ENCODE measurements at places on chromosomes 4 and X.

- no peak for DNase-seq
Measured at GRCh38 chr4:87644286-87644685, 5.8 kb upstream of the DMP1 start.

DNA sequence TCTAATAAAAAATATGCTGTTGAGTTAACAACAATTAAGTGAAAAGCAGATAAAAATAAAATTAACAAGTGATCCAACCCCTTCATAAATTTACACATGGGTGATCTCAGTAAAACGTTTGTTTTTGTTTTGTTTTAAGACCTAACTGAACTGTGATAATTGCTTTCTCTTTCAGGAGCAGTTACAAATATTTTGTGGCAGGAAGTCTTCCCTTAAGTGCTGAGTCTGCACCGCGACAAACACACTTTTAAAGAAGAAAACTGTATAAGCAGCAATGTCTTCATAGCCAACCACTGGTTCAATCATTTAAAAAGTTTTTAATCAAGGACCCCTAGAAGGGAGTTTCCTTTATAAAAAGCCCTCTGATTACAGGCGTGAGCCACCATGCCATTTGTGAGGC lies 53.7 kb upstream of the NFKB1 start:
- no peak for DNase-seq

- no peak for DNase-seq
Measured at GRCh38 chr4:106548446-106549044, 180.0 kb upstream of the GIMD1 start.

DNA sequence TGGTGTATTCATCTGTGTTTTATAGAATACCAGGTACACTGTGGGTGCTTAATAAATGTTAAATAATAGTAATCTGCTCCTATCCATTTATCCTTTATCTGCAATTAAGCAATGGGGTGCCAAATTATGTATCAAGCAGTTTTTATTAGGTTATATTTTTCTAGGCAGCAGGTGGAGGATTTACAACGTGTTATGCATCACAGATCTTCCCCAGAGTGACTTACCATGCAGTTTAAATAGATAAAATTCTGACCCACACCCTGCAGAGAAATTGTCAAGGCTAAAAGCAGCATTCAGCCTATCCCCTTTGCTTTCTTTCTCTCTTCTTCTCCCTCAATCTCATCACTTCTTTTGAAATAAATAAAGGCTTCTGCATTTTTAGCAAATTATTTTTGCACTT lies 306.4 kb downstream of the CXXC4 start:
- DNase-seq = no peak

DNA sequence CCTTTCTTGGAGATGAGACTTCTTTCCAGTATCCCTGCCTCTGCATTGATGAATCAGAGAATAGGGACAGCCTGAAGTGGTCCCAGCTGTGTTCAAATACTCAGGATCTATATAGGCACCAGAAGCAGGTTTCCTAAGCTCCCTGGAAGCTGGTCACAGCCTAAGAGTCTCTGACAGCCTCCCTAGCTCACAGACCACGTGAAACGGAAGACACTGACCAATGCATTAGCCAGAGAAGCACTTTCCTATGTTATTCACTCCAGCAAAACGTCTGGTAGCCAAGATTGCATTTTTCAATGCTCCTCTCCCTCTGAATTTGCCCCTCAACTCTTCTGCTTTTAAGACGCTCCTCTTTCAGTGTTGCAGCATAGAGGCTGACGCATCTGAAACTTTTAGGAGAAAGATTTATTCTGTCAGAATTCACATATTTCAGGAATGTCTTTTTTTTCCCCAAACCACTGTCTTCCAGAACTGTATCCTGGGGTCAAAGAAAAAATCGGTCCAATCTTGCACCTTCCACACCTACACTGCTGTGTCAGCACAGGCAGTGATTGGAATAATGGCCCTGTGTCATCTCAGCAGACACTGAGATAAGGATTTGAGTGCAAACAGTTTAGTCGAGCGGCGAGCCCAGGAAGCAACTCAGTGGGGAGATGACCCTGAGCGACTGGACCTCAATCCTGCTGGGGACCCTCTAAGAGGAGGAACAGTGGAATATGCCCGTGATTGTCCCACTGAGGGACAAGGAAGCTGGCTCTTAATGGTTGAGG lies 109.4 kb downstream of the SMIM20 start:
- no peak for DNase-seq

GRCh38 chrX:40878766-40879165 lies 143.4 kb upstream of the MED14 start:
- DNase-seq = no peak

GRCh38 chr4:3530051-3530450 lies 2.2 kb downstream of the LRPAP1 start:
- no peak for DNase-seq

GRCh38 chr4:5756271-5756670 lies 45.3 kb downstream of the EVC start:
- no peak for DNase-seq

- DNase-seq = no peak
Measured at GRCh38 chrX:142804085-142804484, 221.6 kb upstream of the SPANXN4 start.

DNA sequence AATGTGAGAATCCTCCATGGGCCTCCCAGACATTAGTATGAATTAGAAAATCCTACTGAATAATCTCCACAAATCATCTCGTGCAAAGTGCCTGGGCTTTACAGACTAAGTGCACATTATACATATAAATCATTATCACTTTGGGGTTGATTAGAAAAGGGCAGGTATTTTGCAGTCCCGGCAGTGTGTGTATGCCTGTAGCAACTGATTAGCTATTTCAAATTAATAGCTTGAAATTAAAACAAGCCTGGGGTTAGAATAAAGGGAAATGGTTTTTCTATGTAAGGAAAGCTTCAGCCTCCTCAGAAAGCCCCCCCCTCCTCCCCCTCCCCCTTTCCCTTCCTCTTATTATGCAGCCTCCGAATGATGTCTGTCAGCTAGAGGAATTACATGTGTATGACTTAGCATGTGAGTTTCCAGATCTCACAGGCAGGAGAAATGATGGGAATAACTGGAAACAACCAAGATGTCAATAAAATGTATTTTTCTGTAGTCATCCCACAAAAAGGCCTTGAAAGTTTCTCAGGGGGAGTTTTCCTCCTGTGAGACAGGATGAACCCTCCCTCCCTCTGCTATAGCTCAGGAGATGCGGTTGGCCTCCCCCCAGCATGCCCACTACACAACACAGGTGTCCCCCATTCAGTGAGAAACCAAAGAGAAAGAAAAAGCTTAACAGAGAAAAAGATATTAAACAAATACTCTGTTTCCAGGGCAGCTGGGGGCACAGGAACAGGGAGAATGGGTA lies 41.2 kb upstream of the RASGEF1B start:
- no peak for DNase-seq

GRCh38 chrX:3549411-3549911 lies 164.0 kb downstream of the PRKX start:
- no peak for DNase-seq

GRCh38 chrX:21373637-21374162 lies 518 bp upstream of the CNKSR2 start:
- DNase-seq = peak; percentile 36

DNA sequence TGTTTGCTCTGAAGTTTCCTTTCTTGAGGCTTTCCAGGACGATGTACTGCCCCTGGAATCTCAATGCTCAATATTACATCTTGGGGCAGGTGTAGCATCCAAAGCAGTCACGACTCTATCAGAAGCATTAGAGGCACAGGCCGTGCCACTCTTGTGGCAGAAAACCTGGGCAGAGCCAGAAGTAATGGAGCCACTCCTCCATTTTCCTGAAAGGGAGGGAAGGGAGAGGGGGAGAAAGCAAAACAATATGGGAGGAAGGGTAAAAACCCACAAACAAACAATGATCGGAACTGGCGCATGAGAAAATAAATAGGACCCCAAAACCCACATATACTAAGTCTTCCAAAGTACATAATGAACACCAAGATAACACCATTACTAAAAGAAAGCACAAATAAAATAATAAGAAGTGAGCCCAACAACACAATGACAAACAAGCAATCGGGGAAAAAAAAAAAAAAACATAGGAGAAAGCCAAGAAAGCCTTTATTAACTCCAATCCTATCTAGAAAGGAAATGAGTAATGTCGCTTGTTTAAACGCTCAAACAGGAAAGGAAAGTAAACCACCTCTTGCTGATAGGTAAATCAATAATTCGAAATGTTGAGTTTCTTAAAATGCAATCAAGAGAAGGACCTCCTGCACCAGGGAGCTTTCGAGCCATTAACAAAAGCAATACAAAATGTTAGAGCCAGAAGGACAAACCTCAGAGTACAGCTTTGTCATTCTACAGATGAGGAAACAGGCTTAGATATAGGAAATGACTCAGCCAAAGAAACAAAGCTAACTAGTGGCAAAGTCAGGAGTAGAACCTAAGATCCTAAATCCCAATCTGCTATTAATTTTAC lies 117.4 kb downstream of the ATRX start:
- no peak for DNase-seq

- no peak for DNase-seq
Measured at GRCh38 chr4:51850294-51850693, 7.3 kb downstream of the DCUN1D4 start.

- DNase-seq = no peak
Measured at GRCh38 chrX:38882894-38883626, 81.8 kb downstream of the MID1IP1 start.

GRCh38 chrX:95505721-95506120 lies 1178.9 kb upstream of the DIAPH2 start:
- DNase-seq = no peak

DNA sequence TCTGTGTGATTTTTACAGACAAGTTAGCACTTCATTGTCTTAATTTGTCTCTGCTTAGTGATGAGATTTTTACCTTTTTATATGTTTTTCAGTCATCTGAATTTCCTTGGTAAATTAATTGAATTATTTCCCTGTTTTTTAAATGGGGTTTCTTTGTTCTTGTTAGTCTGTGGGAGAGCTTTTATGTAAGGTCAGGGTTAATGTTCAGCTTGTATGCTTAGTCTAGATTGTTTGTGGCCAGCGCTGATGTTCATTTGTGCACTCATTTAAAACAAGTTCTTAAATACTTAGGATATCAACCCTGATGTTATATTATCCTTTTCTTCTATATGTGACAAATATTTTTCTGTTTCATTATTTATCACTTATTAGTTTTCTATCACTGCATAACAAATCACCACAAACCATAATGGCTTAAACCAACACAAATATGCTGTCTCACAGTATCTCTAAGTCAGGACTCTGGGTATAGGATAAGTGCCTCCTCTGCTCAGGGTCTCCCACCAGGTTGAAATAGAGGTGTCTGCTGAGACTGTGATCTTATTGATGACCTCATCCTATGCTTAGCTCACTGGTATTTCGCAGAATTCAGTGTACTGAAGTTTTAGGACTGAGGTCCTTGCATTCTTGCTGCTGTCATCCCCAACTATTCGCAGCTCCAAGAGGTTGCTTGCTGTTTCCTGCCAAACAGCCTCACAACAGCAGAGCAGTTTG lies 53.2 kb downstream of the ATP10D start:
- DNase-seq = no peak

- no peak for DNase-seq
Measured at GRCh38 chr4:180280076-180280475, 1963.1 kb upstream of the TENM3 start.

DNA sequence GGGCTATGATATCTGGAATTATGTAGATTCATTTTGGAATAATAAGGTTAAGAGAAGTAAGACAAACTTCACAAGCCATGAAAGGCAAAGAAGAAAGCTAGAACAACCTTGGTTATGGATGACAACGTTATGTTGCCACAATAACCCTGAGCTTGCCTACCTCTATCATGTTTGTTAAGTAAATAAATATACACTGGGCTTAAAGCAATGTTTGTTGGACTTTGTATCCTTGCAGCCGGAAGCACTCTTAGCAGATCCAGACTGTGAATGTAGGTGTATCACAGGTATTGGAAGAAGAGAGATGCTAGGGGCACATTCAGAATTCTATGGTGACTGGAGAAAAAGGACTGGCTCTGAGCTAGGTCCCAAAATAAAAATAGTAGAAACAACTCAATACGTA lies 214.4 kb downstream of the HS3ST1 start:
- DNase-seq = no peak

GRCh38 chrX:152079768-152080167 lies 58.6 kb downstream of the MAGEA10 start:
- no peak for DNase-seq

Data from COR-L47 (cell line).